ENCODE measurements at places on chromosomes 3 and 15.

GRCh38 chr3:94522488-94522887, 459.6 kb downstream of the NSUN3 start:
- no peak for DNase-seq

GRCh38 chr3:191699546-191699945, 238.6 kb downstream of the PYDC2 start:
- no peak for DNase-seq

DNA sequence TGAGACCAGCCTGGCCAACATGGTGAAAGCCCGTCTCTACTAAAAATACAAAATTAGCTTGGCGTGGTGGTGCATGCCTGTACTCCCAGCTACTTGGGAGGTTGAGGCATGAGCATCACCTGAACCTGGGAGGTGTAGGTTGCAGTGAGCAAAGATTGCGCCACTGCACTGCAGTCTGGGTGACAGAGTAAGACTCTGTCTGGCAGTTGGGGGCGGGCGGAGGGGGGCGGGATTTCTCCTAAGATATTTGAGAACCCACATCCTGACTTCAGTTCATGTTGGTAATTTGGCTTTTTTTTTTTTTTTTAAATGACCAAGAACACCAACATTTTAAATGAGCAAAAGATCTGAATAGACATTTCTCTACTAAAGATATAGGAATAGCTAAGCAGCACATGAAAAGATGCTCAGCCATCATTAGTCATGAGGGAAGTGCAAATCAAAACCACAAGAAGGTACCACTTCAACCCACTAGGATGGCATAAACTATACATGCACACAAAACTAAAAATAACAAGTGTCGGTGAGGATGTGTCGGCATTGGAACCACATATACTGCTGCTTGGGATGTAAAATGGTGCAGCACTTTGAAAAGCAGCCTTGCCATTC, 75.6 kb upstream of the LMOD3 start:
- no peak for DNase-seq

- no peak for DNase-seq
Measured at GRCh38 chr3:129608087-129608935, 1.8 kb upstream of the PLXND1 start.

GRCh38 chr3:141009496-141009895, 41.7 kb upstream of the SPSB4 start:
- no peak for DNase-seq

DNA sequence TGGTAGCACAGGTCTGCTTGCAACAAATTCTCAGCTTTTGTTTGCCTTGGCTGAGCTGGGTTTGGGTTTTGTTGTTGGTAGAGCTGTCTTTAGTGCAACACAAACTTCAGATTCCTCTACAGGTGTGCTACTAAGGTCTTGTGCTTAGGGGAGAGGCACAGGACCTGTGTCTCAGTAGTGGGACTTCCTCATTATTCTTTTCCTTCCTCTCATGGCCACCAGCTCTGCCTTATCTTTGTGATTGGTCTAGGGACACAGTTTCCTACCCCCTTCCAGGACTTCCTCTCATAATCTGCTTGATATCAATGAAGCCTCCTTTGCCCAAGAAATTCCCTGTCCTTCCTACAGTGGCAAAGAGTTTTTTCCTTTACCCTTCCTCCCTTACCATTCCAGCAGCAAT, 24.9 kb upstream of the DNAAF4 start:
- no peak for DNase-seq

DNA sequence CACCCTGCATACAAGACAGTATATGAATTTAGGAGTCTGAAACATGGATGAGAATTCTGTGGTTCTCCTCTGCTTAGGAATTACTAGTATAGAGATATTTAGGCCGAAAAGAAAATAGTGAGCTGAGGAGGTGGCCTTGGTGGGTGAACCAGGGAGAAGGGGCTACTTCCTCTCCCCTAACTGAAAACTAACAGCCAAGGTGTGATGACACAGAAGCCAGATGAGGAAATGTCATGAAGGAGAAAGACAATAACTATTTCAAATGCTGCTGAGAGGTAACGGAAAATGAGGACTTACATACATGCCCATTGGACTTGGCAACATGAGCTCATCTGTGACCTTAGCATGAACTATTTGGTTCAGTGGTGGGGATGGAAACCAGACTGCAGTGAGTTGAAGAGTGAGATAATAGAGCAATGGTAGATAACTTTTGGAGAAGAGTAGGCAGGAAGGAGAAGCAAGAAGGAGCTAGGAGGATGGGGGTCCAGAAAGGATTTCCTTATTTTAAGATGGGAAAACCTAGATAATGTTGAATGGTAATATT, 114.4 kb upstream of the TSPAN3 start:
- DNase-seq: no peak

DNA sequence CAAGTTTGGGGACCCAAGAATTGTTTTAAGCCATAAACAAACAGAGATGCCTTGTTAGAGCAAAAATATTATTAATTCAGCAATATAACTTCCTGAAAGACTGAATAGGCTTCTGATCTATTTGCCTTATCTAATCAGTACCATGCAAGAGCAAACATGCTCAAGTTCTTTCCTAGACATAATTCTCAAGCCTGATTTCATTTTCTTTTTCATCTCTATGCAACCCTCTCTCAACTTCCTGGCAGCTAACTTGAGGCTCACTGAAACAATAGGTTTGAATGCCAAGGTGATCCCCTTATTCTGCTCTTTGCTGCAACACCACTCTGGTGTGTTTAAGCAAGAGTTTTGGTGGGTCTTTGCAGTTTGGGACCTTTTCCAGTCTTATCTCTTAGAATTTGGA, 230.9 kb upstream of the CD96 start:
- DNase-seq: no peak

GRCh38 chr3:42988097-42988496, 9.0 kb downstream of the GASK1A start:
- no peak for DNase-seq

DNA sequence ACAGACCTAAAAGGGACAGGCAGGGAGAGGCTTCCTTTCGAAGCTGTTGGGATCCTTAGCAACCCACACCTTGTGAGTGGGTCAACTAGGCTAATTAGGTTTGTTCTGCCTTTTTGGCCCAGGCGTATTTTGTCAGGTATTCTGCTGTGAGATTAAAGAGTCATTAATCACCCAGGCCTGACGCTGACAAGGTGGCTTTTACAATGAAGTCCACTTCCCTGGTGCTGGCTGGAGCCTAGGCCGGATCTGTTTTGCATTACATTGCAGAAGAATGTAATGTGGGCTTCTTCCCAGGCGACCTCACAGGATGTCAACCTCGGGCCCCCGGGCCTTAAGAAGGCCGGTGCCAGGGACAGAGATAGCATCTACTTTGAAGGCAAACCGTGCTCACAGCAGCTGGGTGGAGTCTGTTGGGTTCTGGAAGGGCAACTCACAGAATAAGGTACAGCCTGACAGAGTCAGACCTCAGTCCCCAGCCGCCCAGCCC, 76.9 kb downstream of the HES1 start:
- DNase-seq: no peak

DNA sequence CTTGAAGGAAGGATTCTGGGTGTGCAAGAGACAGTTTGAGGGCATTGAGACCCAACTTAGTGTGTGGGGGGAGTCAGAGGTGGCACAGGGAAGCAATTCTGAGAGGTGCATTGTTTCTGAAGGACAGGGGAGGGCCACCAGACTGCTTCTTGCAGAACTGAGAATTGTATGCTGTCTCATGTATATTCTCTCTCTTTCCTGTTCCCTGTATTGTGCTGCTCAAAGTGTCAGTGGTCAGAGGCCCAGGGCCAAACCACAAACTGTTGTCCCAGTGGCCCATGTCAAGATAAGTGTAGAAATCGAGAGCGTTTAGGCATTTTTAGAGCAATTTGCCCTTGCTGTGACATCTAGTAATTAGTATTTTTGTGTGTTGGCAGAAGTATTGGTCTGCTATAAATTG, 567.1 kb downstream of the EDEM1 start:
- DNase-seq: no peak

DNA sequence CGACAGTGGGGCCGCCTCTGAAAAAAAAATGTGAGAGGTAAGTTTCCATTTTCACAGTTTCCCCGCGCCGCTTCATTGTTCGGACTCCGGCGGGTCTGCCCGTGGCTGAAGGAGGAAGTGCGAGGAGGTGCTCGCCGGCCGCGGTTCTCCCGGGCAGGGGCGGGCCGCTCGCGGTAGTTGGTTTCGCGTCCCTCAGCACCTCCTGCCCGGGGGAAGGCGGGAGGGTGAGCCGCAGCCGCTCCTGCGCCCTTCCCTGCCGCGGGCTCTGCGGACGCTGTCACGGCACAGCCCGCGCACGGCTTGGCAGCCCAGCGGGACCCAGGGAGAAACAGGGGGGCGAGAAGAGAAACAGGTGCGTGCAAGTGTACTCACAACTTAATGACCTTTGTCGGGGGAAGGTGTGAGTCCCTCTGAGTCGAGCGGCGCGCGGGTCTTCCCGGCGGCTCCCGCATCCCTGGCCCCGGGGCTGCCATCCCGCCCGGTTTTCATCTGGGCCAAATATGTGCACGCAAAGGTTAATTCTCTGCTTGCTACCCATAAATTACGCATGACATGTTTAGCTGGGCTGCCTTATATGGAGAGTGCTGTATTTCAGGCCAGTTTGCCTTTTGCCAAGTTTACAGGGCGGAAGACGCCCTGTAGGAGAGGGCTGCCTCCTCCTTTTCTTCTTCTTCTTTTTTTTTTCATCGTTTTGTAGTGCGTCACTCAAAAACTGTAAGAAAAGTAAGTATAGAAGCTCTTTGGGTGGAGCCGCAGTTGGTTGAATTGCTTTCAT, 514 bp downstream of the MBNL1 start:
- DNase-seq: no peak

DNA sequence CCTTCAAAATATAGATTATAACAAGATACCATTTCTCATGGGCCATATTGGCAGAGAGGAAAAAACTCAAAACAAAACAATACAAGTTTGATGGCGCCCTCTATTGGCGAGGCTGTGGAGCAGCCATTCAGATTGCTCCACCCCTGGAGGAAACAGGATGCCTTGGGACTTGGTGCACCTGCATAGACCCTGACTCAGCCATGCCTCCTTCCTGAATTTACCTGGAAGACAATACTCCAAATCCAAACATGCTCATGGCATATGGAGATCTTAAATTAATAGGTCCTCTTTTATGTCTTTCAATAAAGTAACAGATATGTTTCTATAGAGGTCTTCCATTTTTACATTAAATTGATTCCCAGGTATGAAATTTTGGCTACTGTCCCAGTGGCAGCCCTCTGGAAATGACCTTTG, 90.0 kb downstream of the APBA2 start:
- no peak for DNase-seq

- DNase-seq: no peak
Measured at GRCh38 chr15:69701198-69701597, 248.6 kb downstream of the RPLP1 start.

GRCh38 chr3:195196266-195196665, 74.7 kb downstream of the XXYLT1 start:
- no peak for DNase-seq

DNA sequence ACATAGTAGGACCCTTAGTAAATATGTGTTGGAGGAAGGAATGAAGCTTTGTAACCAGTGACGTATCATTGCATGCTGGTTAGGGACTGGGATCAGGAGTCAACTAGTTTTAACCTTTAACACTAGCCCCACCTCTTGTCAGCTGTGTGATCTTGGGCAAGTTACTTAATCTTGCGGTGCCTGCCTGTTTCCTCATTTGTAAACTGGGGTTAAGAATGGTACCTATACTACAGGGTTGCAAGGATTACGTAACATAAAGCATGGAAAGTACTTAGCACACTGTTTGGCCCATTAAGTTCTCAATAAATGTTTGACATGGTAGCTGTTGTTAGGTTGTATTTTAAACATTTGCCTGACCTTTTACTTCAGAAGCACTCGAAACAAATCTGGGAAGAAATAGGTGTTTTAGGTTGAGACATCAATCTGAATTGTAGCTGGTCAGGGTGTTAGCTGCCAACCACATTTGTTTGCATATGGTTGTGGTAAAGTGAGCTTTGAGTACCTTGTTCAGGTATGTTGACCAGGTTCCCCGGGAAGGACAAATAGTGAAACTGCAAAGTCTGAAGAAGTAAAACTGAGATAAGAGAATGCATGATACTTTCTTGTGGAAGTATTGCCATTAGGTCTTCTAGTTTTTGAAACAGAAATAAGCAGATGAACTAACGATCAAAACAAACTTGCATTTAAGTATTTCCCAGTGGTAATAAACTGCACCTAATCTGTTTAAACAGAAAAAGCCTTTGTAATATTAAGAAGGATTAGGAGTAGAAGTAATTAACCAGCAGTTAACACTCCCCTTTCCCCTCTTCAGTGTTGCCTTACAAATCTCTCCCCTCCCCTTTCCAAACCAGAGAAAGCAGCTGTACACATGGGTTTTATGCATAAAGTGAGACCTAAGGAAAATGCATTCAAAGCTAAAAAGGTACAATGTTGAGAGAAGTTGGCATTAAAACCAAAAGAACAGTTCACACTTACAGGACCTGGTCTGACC, 25.8 kb upstream of the SCAANT1 start:
- no peak for DNase-seq

DNA sequence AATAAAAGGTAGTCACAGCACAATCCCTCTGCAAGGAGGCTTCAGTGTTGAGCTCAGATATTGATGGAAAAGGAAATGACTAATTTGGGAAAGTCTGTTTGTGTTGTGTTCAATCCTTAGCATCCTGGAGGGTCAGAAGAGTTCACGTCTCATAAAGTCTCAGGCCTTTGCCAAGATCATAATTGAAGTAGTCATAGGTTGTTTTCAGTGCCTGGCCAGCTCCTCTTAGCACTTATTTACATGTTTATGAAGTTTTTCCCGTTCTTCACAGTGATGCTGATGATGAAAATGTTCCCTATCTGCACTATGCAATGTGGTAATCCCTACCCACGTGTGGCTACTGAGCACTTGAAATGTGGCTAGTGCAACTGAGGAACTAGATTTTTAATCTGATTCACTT, 61.6 kb upstream of the TGFBR2 start:
- no peak for DNase-seq

DNA sequence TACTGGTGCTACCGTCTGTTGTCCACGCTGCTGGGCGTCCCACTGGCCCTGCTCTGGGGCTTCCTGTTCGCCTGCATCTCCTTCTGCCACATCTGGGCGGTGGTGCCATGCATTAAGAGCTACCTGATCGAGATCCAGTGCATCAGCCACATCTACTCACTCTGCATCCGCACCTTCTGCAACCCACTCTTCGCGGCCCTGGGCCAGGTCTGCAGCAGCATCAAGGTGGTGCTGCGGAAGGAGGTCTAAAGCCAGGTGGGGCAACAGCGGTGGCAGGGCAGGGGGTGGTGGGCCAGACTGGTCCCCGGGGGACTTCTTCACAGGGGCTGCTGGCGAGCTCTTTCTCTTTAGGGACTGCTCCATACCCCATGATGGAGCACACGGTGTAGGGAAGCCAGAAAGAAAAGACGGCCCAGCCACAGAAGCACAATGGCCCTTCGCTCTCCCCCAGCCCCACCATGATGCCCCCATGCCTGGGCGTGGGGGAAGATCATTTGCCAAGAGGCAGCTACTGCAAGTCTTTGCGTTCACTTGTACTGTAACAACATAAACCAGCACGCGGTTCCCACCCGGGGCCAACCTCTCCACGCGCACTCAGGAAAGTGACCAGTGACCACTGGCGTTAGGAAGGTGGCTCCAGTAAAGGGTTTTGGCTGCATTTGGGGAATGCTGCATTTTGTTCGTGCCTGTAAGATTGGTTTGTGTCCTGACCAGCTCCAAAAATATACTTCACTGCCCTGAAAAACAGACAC, 12.2 kb downstream of the CAV3 start:
- no peak for DNase-seq

GRCh38 chr3:20480786-20481365, 294.9 kb upstream of the SGO1 start:
- DNase-seq: no peak

GRCh38 chr15:93291380-93291779, 202.4 kb upstream of the RGMA start:
- DNase-seq: no peak

All from NCI-H187 treated with DMSO at 0.1 percent for 48 hours (cell line).